ENCODE measurements at places on chromosomes 2 and 18.

DNA sequence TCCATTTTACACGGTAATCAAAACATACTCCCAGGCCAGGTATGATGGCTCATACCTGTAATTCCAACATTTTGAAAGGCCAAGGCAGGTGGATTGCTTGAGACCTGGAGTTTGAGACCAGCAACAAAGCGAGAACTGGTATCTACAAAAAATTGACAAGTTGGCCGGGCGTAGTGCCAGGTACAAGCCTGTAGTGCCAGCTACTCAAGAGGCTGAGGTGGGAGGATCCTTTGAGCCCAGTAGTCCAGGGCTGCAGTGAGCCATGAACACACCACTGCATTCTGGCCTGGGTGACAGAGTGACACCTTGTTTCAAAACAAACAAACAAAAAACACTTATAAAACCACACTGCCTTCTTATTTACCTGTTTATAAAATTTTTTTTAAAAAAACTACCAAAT, 80.8 kb downstream of the GAREM1 start:
- DNase-seq: no peak

- DNase-seq: no peak
These were observed 16.1 kb upstream of the VPS54 start for GRCh38 chr2:64035072-64035942.

GRCh38 chr18:1078301-1078700, 173.6 kb downstream of the ADCYAP1 start:
- no peak for DNase-seq

DNA sequence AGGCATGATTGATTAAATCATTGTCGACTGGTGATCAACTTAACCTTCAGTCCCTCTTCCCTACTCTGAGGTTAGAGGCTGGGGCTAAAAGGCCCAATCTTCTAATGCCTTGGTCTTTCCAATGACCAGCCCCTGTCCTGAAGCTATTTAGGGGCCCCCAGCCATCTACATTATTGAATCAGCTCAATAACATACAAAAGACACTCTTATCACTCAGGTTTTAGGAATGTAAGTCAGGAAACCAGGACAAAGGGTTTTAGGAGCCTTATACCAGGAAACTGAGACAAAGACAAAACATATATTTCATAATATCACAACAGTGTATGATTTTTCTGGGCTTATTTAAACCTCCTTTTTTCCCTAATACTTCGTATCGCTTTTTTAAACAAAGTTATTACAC, 198.6 kb downstream of the RNF152 start:
- no peak for DNase-seq

GRCh38 chr2:33236482-33237385, 239.7 kb upstream of the RASGRP3 start:
- no peak for DNase-seq

GRCh38 chr2:138565230-138565598, 63.6 kb downstream of the SPOPL start:
- DNase-seq: no peak

DNA sequence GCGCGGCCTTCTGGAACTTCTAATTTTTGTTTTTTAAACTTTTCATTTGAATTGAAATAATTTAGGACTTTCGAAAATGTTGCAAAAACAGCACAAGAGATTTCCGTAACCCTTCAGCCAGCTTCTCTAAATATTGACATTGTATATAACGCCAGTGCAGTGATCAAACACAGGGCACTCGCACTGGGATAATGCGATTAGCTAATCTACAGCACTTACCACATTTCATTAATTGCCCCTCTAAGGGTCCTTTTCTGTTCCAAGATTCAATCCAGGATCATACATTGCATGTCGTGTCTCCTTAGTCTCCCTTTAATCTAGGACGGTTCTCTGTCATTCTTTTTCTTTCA, 343 bp upstream of the CD302 start:
- peak; percentile 21 for DNase-seq

GRCh38 chr2:106358521-106358920, 109.7 kb downstream of the RGPD3 start:
- no peak for DNase-seq

DNA sequence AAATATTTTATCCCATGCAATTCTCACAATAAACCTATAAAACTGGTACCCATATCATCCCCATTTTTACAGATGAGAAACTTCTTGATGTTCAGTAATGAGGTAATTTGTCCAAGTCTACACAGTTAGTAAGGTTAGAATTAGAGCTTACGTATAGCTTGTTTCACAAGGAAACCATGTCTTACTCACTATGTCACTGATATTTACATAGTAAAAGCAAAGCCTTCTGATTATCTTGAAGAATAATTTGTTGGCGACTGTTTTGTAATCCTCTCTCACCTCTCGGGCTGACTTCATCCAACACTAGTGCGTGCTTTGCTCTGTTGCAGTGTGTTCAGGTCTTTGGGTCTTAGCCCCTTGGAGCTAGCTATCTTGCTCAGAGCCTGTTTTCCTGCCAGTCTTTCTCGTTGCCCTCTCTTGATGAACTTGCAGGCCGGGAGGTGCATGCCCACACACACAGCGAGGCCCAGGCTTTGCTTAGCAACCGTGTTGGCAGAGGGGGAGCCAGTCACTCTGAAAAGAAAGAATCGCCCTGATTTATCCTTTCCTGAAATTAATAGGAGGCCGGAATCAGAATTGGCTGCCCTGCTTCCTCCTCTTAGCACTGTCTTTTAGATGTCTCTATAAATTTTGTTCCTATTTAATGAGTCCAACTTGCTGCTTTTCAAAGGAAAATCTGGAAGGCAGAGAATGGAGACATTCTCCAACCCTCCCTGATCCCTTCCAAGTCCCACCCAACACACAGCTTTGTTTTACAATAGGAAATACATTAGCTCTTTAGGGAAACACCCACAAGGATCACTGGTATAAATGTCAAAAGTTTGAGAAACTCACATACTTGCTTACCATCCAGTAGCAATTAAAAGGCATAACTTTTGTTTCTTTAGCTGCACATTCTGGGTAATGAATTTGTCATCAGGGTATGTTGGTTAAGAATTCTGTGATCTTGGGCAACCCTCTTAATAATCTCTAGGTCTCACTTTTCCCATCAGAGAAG, 97.6 kb upstream of the SEC11C start:
- DNase-seq: no peak

GRCh38 chr2:54457323-54458023, 1.3 kb downstream of the SPTBN1 start:
- peak; percentile 47 for DNase-seq

DNA sequence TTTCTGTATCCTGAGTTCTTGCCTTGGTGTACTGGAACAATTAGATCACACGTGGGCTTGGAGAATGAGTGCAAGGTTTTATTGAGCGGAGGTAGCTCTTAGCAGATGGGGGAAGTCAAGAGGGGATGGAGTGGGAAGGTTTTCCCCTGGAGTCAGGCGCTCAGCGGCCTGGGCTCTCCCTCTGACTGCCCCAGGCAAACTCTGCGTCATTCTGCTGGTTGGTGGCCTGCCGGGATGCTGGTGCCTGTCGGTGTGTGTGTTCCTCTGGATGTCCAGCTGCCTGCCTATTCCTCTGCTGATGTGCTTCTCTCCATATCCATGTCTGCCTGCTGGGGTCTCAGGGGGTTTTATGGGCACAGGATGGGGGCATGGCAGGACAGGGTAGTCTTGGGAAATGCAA, 111.0 kb downstream of the TRIB2 start:
- no peak for DNase-seq

Measured in NB4 (cell line).